Inflammatory macrophage treated with lipopolysaccharide for 4 hours (primary cell): ENCODE measurements at places on chromosomes 7 and 10.

GRCh38 chr7:157541295-157542067 is 204.7 kb downstream of the DNAJB6 start:
- no peak for DNase-seq

GRCh38 chr7:36604806-36605205 is 119.5 kb downstream of the AOAH start:
- no peak for DNase-seq

GRCh38 chr10:83801983-83802382 is 337.3 kb upstream of the GHITM start:
- no peak for DNase-seq

GRCh38 chr7:100115026-100115425 is 4.1 kb downstream of the TAF6 start:
- no peak for DNase-seq

DNA sequence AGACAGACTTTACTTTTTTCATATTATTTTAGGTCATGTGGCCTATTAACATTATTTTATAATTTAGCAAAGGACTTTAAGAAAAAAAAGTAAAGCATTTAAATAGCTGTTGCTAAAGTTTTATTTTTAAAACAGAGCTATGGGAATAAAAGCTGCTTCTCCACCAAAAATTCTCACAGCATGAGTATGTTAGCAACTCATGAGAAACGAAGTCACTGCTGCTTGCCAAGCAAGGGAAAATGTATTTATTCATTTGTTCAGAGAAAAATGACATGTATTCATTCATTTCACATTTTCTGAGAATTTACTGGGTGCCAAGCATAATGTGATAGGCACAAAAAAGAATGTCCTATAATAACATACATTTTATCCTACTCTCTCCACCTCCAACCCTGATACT is 5.1 kb downstream of the LRRC72 start:
- DNase-seq: no peak

- no peak for DNase-seq
These were observed 68.6 kb downstream of the CALD1 start for GRCh38 chr7:134847851-134848588.
